Naive thymus-derived CD8-positive, alpha-beta T cell (primary cell): ENCODE measurements at places on chromosomes 16 and 17. TPM values are rescaled to one million over a fixed set of nuclear protein-coding genes. Genes with fewer than 3 reads are reported as not detected.
A peak's percentile ranks its signal among the peaks of the same experiment; 100 is the strongest.

Gene EMC6
- 29.8 TPM for total RNA-seq

Gene CD300H
- not detected for total RNA-seq

Gene RND2
- 0.16 TPM for total RNA-seq

Gene SBK1
- total RNA-seq = 20.6 TPM

Gene HS3ST2
- total RNA-seq = not detected

Gene NEK8
- total RNA-seq = 12.8 TPM

Gene PPM1E
- total RNA-seq = not detected

DNA sequence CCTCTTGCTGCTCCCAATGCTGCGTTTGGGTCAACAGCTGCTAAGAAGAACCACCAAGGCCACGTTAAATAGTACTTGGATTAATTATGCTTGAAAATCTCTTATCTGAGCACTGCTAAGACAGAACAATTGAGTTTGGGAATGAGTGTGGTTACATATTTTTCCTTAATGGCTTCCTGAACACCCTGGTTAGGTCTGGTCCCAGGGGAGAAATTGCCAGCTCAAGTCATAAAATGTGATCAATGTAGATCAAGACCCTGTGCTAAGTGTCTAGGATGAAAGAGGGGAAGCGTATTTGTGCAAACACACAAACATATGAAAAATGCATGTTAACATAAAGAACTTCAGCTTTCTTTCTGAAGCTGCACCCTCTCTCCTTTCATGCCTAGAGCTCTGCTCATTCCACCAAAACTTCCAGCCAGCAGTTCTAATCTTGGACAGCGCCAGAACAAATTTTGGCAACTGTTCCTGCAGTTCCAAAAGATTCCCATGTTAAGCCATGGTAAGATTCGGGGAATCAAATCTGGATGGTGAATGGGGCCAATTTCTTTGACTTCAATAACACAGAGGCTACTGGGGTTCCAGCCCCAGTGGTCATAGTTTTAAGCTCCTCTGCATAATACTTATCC, 72.0 kb downstream of the ZFHX3 start:
- H3K27ac ChIP-seq = no peak overlapping the region
- H3K27me3 ChIP-seq = no peaks in the 10 kb centered on the region
- DNase-seq = no peak
- no peak overlapping the region for H3K4me3 ChIP-seq
- no peaks in the 10 kb centered on the region for H3K36me3 ChIP-seq

- DNase-seq = no peak
- peak overlapping the region; percentile 82 for H3K4me3 ChIP-seq
- H3K27ac ChIP-seq = peak overlapping the region; percentile 85
Observed at GRCh38 chr17:27846042-27846655, 45.8 kb upstream of the NOS2 start.

DNA sequence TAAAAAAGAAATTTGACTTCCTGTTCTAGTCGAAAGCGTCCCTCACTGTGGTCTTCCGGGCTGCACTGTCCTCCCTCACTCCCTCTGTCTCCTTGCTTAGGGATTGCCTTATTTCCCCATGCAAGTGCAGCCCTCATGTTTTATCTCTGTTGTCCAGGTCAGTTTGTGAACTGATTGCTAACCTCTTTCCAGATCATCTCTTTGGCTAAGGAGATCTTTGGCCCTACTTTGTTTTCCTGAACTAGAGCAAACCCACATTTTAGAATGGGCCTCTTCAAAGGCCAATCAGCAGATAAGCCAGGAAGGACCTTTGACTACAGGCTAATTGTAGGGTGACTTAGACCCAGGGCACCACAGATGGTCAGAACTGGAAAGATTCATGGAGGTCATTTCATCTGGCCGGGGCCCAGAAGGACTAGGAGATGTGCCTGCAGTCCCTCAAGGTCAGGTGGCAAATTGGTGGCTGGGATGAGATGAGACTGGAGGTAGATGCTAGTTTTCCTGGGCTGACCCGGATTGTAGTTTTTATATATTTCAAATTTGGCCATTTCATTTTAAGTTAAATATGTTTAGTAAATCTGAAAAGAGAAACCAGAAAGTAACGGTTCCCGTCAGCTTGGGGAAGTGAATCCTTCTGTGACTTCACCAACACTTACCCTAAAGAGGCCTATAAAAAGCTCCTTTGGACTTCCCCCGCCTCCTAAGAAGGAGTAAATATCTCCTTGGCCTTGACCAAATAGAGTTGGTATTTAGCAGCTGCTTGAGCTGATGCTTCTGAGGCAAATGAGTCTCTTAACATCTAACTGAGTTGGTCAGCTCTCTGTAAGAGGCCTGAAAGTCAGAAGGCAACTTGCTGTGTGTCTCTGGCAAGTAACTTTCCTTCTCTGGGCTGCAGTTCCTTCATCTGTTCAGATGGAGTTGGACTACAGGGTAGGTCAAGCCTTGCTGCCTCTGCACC, 6.2 kb upstream of the SLC25A19 start:
- no peaks in the 10 kb centered on the region for H3K27me3 ChIP-seq
- peak; percentile 18 for DNase-seq
- no peak overlapping the region for H3K27ac ChIP-seq

DNA sequence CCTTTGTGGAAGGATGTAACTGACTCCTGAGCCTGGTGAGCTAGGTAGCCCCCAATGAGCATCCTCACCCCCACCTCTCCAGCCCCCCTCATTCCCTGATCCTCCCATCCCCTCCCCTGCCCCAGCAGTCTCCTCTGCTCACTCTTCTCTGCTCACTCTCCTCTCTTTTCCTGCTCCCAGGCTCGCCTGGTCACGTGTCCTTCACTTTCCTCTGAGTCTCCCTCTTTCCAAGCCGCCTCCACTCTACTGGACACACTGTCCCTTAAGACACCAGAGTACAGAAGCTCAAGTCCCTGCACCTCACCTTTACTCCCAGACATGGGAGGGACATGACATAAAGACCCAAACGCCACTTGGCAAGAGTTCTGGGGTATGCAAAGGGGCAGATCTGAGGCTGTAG, 76.3 kb upstream of the RBL2 start:
- H3K4me3 ChIP-seq = no peak overlapping the region
- no peaks in the 10 kb centered on the region for H3K36me3 ChIP-seq
- DNase-seq = no peak
- no peaks in the 10 kb centered on the region for H3K27me3 ChIP-seq
- H3K4me1 ChIP-seq = peaks cover 7% of the 10 kb centered on the region
- no peak overlapping the region for H3K27ac ChIP-seq

DNA sequence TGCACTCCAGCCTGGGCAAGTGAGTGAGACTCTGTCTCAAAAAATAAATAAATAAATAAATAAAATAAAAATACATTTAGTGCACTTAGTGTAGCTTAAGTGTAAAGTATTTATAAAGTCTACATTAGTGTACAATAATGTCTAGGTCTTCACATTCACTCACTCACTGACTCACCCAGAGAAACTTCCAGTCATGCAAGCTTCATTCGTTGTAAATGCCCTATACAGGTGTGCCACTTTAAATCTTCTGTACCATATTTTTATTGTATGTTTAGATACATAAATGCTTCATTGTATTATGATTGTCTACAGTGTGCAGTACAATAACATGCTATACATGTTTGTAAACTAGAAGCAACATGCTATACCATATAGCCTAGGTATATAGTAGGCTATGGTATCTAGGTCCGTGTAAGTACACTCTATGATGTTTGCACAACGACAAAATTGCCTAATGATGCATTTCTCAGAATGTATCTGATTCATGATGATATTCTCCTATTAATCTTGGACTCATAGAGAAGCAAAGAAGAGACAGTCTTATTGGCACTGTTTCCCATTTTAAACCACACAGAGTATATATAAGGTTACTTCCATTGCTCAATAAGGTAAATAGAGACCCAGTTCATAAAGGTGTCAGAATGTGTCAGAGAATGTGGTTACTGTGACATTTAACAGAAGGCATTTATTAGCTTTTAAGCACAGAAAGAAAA, 1314.9 kb downstream of the CDH11 start:
- H3K36me3 ChIP-seq = no peaks in the 10 kb centered on the region
- H3K4me1 ChIP-seq = no peaks in the 10 kb centered on the region
- H3K27me3 ChIP-seq = no peaks in the 10 kb centered on the region
- H3K27ac ChIP-seq = no peak overlapping the region
- H3K4me3 ChIP-seq = no peak overlapping the region
- DNase-seq = no peak

DNA sequence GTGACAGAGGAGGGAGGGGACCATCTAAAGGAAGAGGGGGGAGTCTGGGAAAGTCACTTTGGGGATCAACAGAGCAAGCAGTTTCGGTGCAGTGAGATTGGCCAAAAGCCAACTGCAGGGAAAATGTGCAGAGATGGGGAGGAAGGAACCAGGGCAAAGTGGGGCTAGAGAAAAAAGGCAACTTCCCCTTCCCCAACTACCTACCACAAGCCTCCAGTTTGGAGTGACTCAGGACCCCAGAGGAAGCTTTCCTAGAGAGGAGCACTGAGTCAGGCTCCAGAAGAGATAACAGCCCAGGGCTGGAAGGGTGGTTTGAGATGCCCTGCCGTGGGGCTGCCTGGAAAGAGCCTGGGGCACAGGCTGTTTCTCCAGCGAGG, 6.9 kb upstream of the CD300LD start:
- H3K27ac ChIP-seq = no peak overlapping the region
- H3K36me3 ChIP-seq = no peaks in the 10 kb centered on the region
- DNase-seq = no peak
- H3K4me3 ChIP-seq = no peak overlapping the region
- peaks cover 21% of the 10 kb centered on the region for H3K27me3 ChIP-seq

GRCh38 chr16:1159973-1160772, 7.3 kb downstream of the CACNA1H start:
- H3K4me1 ChIP-seq = no peaks in the 10 kb centered on the region
- DNase-seq = no peak
- peaks cover 3% of the 10 kb centered on the region for H3K27me3 ChIP-seq
- no peak overlapping the region for H3K4me3 ChIP-seq
- H3K27ac ChIP-seq = no peak overlapping the region

GRCh38 chr16:82830944-82831343, 204.2 kb downstream of the CDH13 start:
- H3K4me3 ChIP-seq = no peak overlapping the region
- no peak overlapping the region for H3K27ac ChIP-seq
- H3K36me3 ChIP-seq = no peaks in the 10 kb centered on the region
- no peaks in the 10 kb centered on the region for H3K27me3 ChIP-seq
- no peak for DNase-seq

DNA sequence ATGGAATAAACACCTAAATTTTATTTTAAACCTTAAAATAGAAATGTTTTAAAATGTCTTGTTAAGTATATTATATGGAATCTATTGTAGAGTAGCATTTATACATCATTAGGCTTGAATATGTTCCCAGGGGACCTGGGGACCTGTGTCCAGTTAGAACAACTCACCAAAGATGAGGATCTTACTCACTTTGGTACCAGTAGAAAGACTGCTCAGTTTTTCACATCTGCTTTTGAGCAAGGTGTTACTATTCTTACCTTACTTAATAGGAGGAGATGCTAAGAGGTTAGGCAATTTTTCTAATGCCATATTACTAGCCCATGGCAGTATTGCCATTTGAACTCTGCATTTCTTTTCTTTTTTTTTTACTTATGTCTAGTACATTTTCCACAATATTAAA, 14.7 kb downstream of the STXBP4 start:
- peaks cover 7% of the 10 kb centered on the region for H3K36me3 ChIP-seq
- H3K27ac ChIP-seq = no peak overlapping the region
- no peaks in the 10 kb centered on the region for H3K27me3 ChIP-seq
- no peak for DNase-seq
- no peak overlapping the region for H3K4me3 ChIP-seq
- H3K4me1 ChIP-seq = peaks cover 5% of the 10 kb centered on the region

DNA sequence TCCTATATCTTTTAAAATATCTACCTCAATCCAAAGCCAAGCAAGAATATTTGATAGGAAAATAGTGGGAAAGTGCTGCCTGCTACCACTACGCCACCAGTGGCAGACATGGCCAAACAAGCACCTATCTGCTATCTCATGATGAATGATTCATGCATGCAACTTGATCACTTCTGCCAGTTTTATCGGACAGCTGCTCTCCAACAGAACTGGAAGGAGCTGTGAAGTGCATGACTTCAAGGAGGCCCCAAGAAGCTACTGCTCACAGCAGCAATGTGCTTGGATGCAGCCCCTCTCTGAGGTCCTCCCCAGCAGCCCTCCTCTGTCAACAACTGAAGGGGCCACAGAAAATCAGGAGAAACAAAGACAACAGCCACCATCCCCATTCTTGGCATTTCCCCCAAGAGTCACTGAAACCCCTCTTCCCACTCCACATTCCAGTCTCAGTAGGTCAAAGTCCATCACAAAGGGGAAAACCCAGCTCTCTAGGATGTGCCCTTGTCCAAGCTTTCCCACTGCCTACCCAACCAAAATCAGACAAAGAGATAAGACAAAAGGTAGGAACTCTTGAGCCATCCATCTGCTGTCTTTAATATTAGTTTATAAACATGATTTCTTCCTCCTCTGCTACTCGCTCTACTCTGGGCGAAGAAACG, 215.3 kb downstream of the C16orf78 start:
- no peak for DNase-seq
- H3K4me1 ChIP-seq = peaks cover 12% of the 10 kb centered on the region
- peaks cover 3% of the 10 kb centered on the region for H3K27me3 ChIP-seq

DNA sequence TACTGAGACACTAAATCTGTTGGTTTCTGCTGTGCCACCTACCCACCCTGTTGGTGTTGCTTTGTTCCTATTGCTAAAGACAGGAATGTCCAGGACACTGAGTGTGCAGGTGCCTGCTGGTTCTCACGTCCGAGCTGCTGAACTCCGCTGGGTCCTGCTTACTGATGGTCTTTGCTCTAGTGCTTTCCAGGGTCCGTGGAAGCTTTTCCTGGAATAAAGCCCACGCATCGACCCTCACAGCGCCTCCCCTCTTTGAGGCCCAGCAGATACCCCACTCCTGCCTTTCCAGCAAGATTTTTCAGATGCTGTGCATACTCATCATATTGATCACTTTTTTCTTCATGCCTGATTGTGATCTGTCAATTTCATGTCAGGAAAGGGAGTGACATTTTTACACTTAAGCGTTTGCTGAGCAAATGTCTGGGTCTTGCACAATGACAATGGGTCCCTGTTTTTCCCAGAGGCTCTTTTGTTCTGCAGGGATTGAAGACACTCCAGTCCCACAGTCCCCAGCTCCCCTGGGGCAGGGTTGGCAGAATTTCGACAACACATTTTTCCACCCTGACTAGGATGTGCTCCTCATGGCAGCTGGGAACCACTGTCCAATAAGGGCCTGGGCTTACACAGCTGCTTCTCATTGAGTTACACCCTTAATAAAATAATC, 14.6 kb downstream of the STH start:
- no peak overlapping the region for H3K27ac ChIP-seq
- no peaks in the 10 kb centered on the region for H3K36me3 ChIP-seq
- no peak overlapping the region for H3K4me3 ChIP-seq
- DNase-seq = no peak
- no peaks in the 10 kb centered on the region for H3K27me3 ChIP-seq

- H3K4me3 ChIP-seq = no peak overlapping the region
- H3K27ac ChIP-seq = peak overlapping the region; percentile 46
- DNase-seq = no peak
- no peaks in the 10 kb centered on the region for H3K27me3 ChIP-seq
- H3K36me3 ChIP-seq = peaks cover 90% of the 10 kb centered on the region
- peaks cover 5% of the 10 kb centered on the region for H3K4me1 ChIP-seq
Observed at GRCh38 chr16:68179196-68179795, 56.6 kb downstream of the ESRP2 start.
